ENCODE measurements at places on chromosomes 7 and 10.

DNA sequence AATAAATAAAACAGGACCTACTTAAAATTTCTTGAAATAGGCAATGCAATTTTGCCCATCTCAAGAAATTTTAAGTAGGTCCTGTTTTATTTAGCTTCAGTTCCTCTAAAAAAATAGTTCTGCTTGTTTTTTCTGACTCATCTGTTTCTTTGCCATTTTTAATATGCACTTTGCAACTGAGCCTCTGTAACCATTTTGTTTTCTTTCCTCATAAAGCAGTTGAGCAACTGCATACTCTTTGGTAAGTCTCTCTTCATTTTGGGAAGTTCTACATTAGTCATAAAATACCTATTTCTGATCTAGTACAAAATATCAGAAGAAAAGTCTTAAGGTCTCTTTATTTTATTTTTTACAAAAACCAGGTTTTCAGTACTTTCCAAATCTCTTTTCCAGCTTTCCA lies 18.0 kb downstream of the TAS2R40 start:
- DNase-seq: no peak

DNA sequence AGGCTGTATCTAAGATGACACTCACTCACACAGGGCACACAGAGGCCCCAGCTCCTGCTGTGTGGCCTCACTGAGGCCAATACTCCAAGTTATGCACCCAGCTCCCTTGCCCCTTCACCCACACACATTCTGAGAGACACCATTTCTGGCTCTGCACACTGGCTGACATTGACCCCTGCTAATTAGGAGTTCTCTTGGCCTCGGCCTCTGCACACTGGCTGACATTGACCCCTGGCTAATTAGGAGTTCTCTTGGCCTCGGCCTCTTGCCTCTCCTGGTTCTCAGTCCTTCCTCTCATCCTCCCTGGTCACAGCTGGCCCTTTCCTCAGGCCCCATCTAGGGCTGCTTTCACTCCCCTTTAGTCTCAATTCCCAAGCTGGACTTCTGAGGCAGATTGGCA lies 97.3 kb downstream of the GRID1 start:
- no peak for DNase-seq

- DNase-seq: no peak
Measured at GRCh38 chr7:76423666-76424412, 911 bp upstream of the ZP3 start.

DNA sequence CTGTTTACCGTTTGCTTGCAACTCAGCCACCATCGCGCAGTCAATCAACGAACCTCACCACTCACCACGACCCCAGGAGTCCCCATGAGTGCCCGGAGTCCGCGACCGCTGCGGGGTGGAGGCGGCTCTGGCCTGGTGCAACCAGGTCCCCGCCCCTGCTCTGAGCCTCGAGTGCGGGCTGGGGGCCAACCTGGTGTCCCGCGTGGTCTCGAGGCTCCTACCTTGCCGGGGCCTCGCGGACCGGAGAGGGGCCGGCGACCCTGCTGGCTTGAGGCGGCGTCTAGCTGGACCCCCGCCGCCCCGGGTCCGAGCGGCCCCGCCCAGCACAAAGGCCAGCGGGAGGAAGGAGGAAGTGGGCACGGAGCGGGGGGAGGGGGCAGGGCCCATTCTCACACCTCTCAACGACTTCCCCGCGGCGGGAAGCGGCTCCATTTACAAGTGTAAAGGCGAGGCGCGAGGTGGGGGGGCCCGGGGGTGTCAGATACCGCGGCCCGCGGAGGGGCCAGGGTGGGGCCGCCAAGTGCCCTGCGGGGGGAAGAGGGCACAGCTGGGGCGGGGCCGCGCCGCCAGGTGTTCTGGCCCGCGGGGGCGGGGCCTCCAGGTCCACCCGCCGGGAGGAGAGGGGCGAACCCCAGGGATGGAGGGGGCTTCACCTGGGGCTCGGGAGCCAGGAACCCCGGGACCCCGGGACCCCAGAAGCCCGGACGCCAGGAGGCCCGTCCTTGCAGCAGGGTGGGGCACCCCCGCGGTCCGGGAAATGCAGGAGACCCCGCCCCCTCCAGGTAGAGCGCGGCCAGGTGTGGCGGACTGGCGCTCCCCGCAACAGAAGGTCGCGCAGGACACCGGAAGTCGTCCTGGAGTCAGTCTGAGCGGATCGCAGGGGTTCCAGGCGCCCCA lies 8.6 kb downstream of the CTBP2 start:
- DNase-seq: no peak

DNA sequence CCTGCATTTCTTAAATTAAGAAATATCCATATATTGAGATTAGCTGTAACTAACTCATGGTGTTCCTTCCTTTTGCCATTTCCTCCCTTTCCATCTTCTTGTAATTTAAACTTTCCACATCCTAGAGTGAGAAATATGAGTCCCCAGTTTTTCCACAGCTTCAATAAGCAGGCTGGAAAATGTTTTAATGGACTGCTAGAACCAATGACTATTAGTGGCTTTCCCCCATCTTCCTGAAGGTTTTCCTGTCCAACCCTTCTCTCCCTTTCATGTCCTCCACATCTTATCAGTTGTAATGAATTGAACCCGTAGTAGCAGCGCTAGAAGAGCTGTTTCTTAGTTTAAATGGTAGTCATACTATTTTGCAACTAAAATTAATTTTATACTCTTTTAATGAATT lies 145.7 kb downstream of the AHR start:
- no peak for DNase-seq

- no peak for DNase-seq
Measured at GRCh38 chr7:12552876-12553275, 17.6 kb upstream of the SCIN start.

DNA sequence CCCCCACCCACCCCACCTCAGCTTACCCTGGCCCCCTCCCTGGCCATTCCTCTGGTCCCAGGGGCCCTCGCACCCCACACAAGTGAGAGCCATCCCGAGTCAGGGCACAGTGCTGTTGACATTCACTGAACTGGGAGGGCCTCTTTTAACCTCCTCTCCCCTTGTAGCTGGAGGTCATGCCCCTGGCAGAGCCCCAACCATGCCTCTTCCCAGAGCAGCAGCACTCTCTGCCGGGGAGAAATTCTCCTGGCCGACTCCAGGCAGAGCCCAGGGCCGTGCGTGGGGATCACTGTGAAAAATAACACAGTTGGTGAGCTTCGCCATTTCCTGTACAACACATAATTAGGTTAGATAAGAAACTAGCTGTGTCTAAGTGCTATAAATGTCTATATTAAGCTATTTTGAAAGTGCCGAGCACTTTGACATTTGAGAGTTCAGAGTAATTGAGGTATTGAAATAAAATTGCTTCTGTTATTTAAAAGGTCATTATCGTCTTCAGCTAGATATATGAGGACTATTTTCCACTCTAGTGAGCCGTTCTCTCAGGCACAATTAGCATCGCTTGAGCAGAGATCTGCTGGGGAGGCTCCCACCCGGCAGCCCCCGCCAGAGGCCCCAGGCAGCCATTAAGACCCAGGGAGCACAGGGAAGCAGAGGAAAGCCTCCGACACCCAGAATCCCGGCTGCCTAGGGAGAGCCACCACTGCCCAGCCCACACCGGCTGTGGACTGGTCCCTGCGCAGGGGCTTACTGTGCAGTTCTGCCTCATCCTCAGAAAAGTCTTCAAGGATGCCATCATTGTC lies 62.4 kb upstream of the LRRC18 start:
- no peak for DNase-seq

GRCh38 chr10:107166403-107166802 lies 1.9 kb upstream of the SORCS1 start:
- DNase-seq: no peak

DNA sequence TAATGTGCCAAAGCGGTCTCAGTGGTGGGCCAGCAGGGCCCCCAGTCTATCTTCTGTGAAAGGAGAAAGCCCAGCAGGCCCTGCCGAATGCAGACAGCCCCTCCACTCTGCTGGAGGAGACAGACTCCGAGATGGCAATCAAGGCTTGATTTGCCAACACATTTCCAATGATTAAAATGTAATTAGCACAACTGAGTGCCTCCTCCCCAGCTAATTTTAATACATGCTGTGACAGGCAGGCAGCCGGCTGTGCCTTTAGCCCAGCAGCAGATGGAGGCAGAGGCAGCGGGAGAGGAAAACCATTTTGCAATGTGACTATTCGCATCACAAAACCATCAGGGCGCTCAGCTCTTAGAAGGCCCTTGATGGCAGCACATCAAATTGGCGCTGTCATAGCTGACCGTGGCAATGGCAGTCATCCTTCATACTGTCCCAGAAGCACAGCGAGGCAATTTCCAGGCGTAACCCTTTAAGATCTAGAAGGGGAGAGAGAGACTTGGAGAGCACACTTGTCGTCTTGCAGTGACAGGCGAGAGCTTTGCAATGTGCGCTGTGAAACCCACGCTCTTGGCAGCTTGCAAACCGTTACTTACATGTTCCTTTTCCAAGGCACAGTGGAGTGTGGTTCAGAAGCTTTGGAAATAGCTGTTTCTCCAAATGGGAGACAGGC lies 714.8 kb upstream of the GALNT17 start:
- peak; percentile 54 for DNase-seq

- peak; percentile 63 for DNase-seq
Measured at GRCh38 chr7:128425850-128426249, 16.1 kb upstream of the IMPDH1 start.

- DNase-seq: no peak
Measured at GRCh38 chr7:141161550-141162535, 88.0 kb downstream of the TMEM178B start.

DNA sequence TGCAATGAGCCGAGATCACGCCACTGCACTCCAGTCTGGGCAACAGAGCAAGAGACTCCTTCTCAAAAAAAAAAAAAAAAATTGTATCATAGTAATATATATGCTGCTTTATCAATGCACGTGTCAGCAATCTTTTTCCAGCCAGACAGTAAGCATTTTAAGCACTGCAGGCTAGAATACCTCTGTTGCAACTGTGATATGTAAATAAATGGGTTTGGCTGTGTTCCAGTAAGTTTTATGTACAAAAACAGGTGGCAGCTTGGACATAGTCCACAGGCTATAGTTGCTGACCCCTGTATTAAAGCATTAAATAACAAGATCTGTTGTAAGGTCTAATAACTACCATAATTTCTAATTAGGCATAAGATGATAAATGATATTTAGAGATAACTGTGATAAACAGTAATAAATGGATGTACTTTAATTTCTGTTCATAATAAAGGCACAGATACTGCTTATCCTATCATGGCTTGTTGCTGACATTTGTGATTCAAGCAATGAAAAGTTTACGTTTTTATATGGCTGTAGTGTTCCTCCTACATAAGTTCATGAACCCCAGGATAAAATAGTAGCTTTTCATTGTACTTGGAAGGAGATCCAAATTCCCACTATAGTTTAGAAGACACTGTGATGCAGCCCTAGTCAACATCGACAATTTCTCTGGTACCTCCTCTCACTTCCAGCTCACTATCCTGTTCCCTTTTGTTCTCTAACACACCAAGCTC lies 161.4 kb downstream of the ELMO1 start:
- DNase-seq: peak; percentile 52

- no peak for DNase-seq
Measured at GRCh38 chr7:116966601-116967000, 13.3 kb downstream of the ST7 start.

DNA sequence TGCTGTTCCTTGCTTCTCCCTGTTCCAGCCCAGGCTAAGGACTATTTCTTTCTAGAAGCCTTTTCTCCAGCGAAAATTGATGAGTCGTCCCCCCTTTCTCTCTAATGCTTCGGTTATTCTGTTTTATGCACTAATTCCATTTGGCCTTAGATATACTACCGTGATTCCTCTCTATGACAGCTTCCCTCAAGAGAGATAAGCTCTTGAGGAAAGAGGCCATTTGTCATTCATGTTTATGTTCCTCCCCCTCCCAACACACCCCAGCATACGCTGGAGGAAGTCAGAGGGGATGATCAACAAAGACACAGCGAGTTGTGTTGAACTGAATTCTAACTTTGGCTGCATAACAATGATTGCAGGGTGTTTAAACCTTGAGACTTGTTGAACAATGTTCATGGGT lies 198.8 kb downstream of the BMPER start:
- DNase-seq: no peak

DNA sequence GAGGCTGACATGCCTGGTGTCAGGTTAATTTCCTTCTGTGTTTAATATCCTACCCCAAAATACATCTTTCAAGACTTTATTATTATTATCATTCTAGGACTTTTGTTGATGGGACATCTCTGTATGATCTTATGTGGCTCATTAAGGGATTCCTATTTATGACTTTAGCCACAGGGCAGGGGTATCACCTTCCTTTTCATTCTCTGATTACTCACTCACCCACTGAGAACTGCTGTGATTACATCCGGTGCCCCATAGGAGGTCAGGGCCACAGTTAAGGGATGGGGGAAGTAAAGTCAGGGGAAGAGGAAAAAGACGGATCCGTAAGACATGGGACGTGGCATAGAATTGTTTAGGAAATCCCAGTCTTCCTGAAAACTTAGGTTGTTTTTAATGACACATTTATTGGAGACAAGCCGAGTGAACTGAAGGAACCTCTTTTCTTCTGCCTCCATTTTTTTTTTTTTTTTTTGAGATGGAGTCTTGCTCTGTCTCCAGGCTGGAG lies 61.0 kb upstream of the PITRM1 start:
- no peak for DNase-seq

DNA sequence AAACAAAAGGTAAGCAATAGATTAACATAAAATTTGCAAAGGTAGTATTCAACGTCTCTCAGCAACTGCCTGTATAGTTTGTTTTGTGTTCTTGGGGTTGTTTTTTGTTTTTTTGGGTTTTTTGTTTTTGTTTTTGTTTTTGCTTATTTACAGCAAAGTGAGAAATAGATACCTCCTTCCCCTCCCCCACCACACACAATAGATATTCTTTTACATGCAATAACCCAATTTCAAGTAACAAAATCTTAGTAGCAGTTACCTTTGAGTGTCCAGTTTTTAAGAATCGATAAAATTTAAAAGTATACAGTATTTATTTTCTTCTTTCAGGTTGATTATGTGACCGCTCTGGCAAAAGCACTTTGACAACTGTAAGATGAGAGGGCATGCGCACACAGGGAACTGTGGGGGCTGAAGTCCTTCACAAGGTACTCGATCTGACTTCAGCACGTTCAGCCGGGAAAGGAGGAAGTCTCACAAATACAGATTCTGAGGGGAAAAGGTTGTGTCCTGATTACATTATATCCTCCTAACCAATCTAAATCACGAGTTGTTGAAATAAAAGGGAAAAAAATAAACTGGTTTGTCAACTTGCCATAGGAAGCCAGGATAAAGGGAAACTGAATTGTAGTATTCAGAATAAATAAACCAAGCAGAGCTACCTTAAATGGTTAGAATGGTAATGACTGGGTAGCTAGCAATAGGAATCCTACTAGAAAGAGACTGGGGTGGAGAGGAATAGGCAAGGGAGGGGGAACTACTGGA lies 47.8 kb downstream of the CPEB3 start:
- peak; percentile 77 for DNase-seq

Data from OCI-LY7 (cell line).